ENCODE measurements at places on chromosomes 13 and 19. TPM values are rescaled to one million over a fixed set of nuclear protein-coding genes. Genes with fewer than 3 reads are reported as not detected.

GRCh38 chr13:113737803-113738202, 21.2 kb upstream of the TMEM255B start:
- H3K36me3 ChIP-seq = no peaks in the 10 kb centered on the region
- DNase-seq = no peak
- peaks cover 42% of the 10 kb centered on the region for H3K4me1 ChIP-seq
- H3K4me3 ChIP-seq = no peak overlapping the region

DNA sequence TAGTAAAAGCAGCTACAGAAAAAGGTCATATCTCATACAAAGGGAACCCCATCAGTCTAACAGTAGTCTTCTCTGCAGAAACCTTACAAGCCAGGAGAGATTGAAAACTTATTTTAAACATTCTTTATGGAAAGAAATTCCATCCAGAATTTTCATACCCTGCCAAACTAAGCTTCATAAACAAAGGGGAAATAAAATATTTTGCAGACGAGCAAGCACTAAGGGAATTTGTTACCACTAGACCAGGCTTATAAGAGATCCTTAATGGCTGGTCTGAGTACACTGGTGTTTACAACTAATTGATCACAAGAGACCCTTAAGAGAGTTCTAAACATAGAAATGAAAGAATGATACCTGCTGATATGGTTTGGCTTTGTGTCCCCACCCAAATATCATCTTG, 128.6 kb upstream of the TNFSF11 start:
- no peaks in the 10 kb centered on the region for H3K27me3 ChIP-seq
- no peaks in the 10 kb centered on the region for H3K36me3 ChIP-seq
- no peak overlapping the region for H3K4me3 ChIP-seq
- no peak for DNase-seq

DNA sequence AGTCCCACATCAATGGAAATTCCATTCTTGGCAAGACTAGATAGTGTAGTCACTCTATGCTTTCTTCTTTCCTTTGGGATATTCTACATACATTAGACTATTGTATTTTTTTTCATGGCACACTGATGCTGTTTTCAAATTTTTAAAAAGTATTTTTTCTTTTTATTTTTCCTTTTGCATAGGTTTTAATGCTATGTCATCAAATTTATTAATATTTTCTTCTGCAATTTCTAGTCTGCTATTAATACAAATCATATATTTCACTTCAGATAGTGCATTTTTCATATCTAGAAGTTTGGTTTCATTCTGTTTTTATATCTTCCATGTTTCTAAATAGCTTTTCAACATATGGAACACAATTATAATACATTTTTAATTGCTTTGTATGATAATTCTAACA, 2050.1 kb upstream of the PRR20A start:
- H3K27ac ChIP-seq = no peak overlapping the region
- no peak for DNase-seq
- H3K36me3 ChIP-seq = no peaks in the 10 kb centered on the region

DNA sequence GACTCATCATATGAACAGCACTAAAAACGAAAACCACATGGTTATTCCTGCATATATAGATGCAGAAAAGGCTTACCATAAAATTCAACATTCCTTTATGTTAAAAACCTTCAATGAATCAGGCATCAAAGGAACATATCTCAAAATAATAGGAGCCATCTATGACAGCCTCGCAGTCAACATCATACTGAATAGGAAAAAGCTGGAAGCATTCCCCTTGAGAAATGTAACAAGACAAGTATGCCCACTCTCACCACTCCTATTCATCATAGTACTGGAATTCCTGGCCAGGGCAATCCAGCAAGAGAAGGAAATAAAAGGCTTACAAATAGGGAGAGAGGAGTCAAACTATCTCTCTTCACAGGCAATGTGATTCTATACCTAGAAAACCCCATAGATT, 179.6 kb upstream of the HTR2A start:
- H3K27ac ChIP-seq = no peak overlapping the region
- H3K36me3 ChIP-seq = no peaks in the 10 kb centered on the region

- DNase-seq = no peak
- H3K36me3 ChIP-seq = peaks cover 6% of the 10 kb centered on the region
- no peak overlapping the region for H3K27ac ChIP-seq
- H3K4me3 ChIP-seq = no peak overlapping the region
- no peaks in the 10 kb centered on the region for H3K27me3 ChIP-seq
These were observed 51.6 kb downstream of the MPHOSPH8 start for GRCh38 chr13:19685034-19685433.

The GPR12 gene
- 0.02 TPM for polyA plus RNA-seq

The CCDC97 gene
- polyA plus RNA-seq = 15.4 TPM

The DNAJC15 gene
- polyA plus RNA-seq = 20.6 TPM

The MEDAG gene
- 18.7 TPM for polyA plus RNA-seq

The EPS8L1 gene
- polyA plus RNA-seq = 26.6 TPM
